CD4-positive, alpha-beta T cell treated with Interleukin-15 for 4 hours (primary cell): ENCODE measurements at places on chromosomes 7 and 10.
A peak's percentile ranks its signal among the peaks of the same experiment; 100 is the strongest.

- DNase-seq, result no peak
Measured at GRCh38 chr10:30098629-30099028, 39.2 kb upstream of the JCAD start.

DNA sequence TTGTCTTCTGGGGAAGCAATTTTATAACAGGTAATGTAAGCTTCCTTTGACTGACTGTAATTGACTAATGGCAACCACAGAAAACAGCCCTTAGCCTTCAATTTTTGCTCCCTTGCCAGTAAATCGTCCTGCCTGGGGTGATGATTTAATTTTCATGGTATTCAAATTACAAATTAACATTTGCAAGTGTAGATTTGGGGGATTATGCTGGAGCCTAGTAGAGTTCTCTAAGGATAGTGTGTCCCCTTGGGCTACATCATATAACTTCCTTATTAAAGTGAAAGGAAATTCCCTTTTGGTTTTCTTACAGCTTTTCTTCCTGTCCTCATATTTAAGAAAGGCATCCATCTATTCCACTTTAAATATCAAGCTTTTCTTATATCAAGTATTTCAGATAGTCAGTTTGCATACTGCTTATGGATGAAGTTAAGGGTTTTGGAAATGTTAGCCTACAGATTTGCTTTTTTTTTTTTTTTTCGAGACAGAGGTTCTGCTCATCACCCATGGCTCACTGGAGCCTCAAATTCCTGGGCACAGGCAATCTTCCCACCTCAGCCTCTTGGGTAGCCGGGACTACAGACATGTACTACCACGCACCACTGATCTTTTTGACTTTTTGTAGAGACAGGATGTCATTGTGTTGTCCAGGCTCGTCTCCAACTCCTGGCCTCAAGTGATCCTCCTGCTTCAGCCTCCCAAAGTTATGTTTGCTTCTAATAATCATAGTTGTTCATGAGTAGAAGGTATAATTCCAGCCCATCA is 35.9 kb upstream of the HDAC9 start:
- no peak for DNase-seq

- no peak for DNase-seq
Measured at GRCh38 chr7:123120286-123120685, 79.5 kb downstream of the SLC13A1 start.

GRCh38 chr10:123391275-123392028 is 237.2 kb downstream of the BUB3 start:
- no peak for DNase-seq

DNA sequence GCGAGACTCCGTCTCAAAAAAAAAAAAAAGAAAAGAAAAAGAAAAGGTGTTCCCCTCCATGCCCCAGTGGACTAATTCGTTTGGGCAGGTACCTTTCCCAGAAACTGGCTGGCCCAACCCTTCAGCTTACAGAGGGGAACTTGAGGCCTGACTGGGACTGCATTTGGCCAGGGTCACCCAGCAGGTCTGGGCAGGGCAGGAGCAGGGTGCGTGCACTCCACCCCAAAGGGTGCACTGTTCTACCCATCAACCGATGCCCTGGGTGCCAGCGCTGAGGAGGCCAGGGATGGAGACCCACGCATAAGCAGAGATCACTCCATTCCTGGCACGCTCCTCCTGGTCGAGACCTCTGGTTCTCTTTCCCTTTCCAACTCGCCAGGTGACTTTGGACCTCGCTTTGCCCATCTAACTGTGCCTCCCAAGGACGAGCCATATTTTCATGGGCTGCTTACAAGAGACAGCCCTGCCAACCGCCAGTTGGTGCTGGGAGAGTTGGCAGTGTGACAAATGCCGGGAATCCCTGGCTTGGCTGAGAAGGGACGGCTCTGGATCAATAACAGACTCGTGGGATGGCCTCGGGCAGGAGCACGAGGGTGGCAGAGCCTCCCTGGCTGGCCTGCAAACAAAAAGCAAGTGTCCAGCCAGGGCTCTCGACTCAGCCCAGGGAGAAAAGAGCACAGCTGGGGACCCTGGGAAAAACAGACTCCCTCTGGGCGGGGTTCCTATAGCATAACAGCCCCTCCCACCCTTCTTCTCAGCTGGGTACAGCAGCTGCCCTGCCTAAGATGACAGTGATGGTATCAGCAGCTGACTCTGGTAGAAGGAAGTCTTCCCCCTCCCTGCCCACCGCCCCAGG is 7.9 kb downstream of the HSPB1 start:
- DNase-seq, result no peak

DNA sequence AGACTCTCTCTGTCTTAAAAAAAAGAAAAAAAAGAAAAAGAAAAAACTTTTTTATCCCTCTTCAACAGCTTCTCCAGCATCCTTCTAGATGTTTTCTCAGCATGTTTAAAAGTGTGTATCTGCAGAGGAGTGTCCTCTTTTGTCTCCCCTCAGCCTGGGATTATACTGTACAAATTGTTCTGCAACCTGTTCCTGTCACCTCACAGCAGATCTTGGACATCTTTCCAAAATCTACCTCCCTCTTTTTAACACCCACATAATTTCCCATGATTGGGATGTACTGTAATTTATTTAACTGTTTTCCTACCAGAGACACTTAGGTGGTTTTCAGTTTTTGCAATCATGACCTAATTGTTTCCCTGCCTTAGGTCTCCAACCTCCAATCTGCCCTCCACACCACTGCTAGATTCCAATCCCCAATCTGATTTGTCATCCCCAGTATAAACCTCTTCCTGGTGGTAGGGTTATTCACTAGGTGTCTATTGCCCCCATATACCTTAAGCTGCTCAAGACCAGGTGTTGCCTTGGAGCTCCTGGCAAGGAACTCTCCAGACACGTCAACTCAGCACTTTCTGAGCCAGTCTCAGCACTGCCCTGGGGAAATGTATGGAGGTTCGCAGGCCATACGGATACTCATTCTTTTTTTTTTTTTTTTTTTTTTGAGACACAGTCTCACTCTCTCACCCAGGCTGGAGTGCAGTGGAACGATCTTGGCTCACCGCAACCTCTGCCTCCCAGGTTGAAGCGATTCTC is 17.6 kb upstream of the DDIT4 start:
- no peak for DNase-seq

- DNase-seq, result no peak
Measured at GRCh38 chr10:5622186-5622960, 44.0 kb downstream of the ASB13 start.

DNA sequence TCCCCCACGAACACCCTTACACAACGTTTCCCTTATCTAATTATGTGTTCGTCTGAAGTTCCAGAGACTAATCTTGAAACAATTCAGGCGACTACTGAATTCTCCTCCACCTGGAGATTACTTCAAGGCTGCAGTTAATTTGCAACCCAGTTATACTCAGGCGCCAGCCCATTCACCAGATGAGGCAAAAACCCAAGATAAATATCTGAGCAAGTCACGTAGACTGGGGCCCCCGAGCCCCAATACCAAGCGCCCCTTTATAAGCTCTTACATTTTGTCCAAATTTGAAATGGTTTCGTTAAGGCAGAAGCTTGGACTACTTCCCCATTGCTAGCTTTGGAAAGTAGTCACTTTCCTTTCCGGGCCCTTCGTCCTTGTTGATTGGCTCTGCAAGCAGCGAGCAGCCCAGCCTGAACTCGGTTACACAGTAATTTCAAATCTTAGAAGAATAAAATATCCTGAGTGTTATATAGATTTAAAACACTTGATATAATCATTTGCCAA is 1.2 kb downstream of the TPK1 start:
- peak; percentile 48 for DNase-seq

- no peak for DNase-seq
Measured at GRCh38 chr7:41277561-41277960, 425.3 kb downstream of the INHBA start.
